ENCODE measurements at places on chromosomes 6 and 20. TPM values are rescaled to one million over a fixed set of nuclear protein-coding genes. Genes with fewer than 3 reads are reported as not detected.

Gene PNLDC1
- not detected for total RNA-seq

Gene TBX18
- total RNA-seq: 3.6 TPM

Gene OVOL2
- not detected for total RNA-seq

Gene SLC26A8
- not detected for total RNA-seq

Gene CTCFL
- not detected for total RNA-seq

Gene TMEM244
- not detected for total RNA-seq

Gene CCDC28A
- 9.1 TPM for total RNA-seq

Gene BMP7
- total RNA-seq: not detected

Gene ARFGEF3
- 1.1 TPM for total RNA-seq

Gene MACROD2
- total RNA-seq: 1.8 TPM

Gene CD93
- 0.69 TPM for total RNA-seq

Gene MUC21
- total RNA-seq: not detected

Gene CD164
- total RNA-seq: 223 TPM

Gene ALDH5A1
- total RNA-seq: 0.69 TPM

Gene GATA5
- not detected for total RNA-seq

Gene PHF3
- total RNA-seq: 52.0 TPM

Gene CLDN20
- not detected for total RNA-seq

Gene SIRPB1
- 2.1 TPM for total RNA-seq

Gene GPX5
- not detected for total RNA-seq

Gene EPHA7
- under 0.01 TPM for total RNA-seq

Gene TRIM15
- total RNA-seq: not detected

Data from smooth muscle cell of the umbilical artery (primary cell).